ENCODE measurements at places on chromosomes 1 and 21.

- no peak for DNase-seq
Measured at GRCh38 chr1:207203541-207203940, 99.5 kb downstream of the C4BPA start.

DNA sequence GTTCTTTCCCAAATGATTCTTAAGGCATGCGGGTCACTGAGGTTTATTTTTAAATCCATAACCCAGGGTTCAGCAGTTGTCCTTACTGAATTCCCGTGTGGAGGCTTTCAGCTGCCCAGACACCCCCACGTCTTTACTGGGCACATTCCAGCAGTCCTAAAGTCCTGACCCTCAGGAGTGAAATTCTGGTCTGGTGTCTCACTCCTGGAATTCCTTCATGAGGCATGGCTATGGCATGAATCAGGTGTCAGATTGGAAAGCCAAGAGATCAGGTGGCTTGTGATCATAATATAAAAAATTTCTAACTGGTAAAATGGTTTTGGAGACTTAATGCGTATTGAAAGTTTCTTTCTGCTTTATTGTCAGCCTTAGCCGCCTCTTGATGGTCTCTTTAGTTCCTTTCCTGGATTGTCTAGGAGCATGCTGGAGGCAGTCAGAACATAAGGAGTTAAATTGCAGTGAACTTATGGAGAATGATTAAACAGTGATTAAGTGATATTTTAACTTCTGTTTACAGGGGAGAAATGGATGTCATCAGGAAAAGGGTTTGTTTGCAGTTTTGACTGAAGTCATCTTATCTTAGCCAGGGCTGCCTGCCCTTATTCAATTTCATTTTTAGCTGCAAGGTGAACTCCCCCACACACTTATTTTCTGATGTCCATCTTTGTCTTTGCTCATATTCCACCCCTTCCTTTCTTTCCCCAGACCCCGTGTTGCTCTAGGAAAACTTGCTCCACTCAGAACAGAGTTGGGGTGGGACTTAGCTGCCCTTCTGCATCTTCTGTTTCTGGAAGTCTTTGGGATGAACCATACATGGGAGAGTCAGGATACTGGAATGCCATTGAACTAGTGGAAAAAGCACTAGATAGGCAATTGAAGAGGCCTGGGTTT lies 25.7 kb upstream of the MACF1 start:
- no peak for DNase-seq

DNA sequence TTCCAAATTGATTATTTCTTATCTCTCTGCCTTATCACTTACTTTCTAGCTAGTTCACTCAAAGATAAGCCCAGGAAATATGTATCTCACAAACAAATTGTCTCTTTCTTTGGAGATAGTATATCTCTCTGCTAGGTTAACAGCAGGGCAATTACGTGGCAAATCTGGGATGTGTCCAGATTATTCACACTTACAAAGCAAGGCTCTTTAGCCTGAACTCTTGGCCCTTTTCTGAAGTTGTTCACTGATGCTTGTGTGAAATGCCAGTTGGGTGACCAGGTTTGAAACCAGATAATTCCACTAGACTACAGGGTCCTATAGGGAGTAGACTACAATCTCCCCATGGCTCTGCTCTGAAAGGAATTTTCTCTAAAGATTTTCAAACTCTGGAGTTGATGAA lies 30.8 kb upstream of the FAM78B start:
- no peak for DNase-seq

DNA sequence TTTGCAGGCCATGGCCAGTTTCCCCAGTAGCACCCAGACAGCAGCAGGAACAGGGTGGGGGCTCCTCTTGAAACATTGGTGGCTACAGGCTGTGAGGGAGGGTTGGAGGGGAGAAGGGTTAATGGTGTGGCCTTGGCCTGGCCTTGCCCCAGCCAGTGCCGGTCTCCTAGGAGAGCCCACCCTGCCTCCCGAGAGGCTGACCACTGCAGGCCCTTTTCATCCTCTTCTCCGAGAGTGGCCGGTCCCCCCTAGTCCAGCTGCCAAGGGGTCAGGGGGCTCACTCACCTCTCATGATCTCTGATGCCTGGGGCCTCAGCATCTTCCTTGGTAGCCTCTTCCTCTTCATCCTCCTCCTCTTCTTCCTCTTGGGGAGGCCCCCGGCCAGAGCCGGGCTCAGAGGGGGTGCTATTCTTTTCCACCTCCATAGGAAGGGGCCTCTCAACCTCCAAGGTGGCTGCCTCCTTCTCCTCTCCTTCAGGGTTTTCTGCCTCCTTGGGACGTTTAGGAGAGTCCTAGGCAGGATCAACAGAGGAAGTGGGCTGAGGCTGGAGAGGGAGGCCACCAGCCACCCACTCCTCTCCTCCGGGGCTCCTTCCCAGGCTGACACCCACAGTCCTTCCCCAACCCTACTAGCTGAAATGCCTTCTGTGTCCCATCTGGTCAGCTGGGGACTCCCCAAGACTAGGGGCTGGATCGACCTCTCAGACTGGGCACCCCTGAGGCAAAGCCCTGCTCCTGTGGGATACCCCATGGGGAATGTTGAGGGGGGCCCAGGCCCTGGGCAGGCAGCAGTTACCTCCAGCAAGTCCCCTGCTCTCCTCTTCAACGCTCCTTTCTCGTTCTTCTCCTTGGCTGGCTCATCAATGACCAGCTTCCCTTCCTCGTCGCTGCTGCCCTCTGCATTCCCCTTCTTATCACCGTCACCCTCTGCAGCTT lies 2.7 kb upstream of the MRPL24 start:
- no peak for DNase-seq

DNA sequence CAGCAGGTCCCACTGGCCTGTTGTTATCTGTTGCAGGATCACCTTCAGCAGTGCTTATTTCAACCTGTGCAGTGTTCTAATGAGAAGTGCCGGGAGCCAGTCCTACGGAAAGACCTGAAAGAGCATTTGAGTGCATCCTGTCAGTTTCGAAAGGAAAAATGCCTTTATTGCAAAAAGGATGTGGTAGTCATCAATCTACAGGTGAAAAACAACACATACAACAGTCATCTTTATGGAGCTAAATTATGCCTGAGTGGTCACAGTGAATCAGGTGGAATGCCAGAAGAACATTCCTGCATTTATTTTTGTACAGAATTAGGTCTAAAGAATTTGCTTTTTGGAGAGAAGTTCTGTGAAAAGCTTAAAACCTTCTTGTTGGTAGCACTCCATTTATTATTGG lies 33.2 kb downstream of the TRAF5 start:
- no peak for DNase-seq

DNA sequence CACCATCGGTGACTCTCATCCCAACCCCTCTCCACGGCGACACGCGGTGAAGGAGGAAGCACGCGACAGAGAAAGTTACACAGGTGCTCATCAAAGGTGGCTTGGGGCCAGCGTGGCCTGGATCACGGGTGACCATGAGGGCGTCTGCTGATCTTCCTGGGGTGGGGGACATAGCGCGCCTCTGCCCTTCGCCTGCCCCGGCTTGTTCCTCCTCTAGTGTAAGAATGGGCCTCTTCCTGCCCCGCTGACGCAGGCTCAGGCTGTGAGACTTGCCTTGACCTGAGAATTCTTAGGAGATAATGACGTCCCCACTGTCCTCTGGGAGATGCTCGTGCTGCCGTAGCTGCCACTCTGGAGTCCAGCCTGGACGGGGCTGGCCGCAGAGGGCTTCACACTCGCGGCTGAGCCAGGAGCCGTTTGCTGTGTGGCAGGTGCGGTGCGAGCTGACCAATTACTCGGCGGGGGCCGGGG lies 39.0 kb upstream of the TMEM52 start:
- no peak for DNase-seq

GRCh38 chr1:231478811-231479210 lies 49.7 kb upstream of the TSNAX start:
- no peak for DNase-seq

DNA sequence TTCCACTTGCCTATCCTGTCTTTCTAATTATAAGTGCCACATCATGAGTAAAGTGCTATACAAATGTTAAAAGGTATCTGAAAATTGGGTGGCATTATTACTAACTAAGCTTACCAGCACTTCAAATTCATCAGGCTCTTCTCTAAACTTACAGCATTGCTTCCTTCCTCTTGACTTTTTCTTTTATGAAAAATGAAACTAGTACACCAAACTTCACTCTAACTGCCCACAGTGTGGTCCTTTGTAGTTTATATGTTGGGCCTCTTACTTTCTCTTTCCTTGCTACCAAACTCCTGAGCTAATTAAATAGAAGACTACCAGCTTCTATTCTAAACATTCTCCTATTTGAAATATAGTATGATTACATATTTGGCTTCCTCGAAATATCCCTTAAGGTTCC lies 81.8 kb downstream of the NOTCH2 start:
- DNase-seq: no peak

DNA sequence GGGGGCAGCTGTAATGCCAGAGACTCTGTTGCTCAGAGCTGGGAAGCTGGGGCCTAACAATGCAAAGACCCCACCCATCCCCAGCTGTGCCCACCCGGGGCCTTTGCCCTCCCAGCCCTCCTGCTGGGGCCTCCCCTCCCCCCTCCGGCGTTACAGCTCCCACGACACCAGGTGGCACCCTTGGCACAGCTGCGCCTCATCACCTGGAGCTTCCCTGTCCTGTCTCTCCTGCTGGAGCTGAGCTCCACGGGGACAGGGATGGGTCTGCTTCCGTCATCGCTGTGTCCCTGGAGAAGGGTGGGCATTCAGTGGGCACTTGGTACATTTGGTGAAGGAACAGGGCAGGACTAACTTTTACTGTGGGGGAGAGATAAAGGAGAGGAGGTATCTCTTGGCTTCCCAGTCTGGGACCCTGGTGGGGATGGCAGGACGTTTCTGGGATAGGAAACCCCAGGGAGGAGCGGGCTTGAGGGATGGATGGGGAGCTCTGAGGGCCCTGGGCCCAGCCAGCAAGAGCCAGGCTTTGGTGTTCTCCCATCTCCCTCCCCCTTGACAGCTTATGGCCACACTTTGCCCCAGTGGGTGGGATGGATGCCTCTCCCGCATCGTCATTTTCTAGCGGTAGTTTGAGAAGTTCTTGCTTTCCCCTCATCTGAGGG lies 453.2 kb downstream of the PTPRU start:
- no peak for DNase-seq

DNA sequence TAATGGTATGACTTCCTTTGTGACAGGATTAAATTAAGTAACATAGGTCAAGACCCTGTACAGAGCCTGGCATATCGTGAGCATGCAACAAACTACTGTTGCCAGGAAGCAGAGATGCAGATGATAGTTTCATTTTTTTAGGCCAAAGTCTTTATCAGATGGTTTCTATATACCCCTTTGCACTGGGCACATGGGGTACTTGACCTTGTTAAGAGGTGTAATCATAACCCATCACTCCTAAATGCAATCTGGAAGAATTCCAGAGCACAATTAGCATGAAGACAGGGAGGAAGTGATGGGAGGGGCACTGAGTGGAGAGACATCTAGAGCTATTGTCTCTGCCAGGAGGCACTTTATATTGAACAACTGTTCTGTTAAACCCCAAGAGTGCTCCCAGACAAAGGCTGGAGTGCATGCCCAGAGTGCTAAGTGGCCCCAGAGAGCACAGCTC lies 22.1 kb downstream of the ZBTB17 start:
- no peak for DNase-seq

DNA sequence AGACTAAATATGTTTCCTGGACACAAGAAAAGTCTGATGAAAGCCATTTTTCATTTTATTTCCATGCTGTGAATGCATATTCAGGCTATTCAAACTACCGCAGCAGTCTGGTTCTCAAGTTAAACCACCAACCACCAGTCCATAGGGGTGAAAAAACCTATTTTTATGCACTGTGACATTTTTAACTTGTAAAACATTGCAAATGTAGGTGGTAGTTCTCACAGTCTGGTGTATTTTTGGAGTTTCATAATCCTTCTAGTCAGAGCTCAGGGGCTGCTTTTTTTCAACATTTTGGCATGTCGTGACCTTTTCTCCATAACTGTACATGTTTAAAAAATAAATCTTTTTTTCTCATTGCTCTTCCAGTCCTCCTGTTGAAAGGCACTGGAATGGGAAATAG lies 907.6 kb upstream of the ADGRL2 start:
- no peak for DNase-seq

- no peak for DNase-seq
Measured at GRCh38 chr1:189657715-189658114, 819.9 kb downstream of the BRINP3 start.

Data from stimulated activated CD4-positive, alpha-beta T cell treated with anti-CD3 and anti-CD28 coated beads, Interleukin-15, amount 100 ng/mL, for 1 hour (primary cell).